Kidney tubule cell (primary cell): ENCODE measurements at places on chromosomes 16 and 17.

DNA sequence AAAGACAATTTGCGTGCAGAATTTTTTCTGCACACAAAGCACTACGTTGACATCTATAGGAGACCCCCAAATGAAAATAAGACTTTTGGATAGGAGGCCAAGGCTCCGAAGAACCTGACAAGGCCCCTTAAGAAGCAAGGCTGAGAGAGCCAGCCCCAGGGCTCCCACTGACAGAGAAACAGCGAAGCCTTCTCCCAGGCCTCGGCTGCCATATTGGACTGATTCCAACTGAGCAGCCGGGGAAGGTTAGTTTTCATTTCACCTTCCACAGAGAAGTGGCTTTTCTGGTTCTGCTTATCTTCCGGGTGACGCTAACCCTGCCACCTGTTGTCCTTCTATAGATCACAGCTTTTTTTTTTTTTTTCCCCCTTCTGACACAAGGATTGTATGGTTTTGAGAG, 356.7 kb downstream of the SOX9 start:
- no peak for DNase-seq

DNA sequence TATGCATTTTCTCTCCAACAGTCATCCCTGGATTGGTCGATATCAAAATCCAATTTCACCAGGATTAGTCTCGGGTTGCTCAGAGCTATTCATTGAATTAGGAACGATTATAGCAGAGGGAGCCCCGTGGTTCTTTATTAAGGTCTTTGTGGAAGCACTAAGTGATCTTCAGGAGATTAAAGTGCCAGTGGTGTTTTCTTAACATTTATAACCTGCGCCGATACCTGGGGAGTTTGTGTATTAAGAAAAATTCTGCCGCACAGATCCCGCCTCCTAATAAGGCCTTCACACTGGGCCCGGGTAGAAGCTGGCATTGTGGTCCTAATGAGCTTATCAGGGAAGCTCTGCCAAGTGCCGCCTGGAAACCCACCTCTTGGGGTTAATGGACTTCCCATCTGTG, 238.7 kb downstream of the RBFOX1 start:
- no peak for DNase-seq

DNA sequence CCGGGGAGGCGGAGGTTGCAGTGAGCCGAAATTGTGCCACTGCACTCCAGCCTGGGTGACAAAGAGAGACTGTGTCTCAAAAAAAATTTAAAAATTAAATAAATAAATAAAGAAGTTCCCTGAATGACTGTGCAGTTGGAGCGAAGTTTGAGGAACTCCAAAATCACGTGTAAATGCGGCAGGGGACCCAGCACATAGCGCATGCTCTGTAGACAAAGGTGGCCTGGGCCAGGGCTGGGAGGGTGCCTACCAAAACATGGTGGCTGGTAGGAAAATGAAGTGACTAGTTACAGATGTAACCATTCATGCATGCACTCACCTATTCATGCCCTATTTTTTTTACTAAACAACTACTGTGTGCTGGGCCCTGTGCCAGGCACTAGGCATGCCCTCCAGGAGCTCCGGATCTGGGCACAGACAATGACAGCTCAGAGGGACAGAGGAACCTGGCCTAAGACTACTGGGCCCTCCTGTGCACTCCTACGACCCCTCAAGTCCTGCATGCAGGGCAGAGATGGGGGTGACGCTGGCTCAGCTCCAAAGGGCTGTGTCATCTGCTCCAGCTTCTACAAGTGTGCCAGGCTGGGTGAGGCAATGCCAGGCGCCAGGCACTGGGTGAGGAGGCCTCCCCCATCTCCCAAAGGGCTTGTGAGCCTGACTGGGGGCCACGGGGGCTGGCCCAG, 65.3 kb downstream of the RMI2 start:
- peak; percentile 21 for DNase-seq

DNA sequence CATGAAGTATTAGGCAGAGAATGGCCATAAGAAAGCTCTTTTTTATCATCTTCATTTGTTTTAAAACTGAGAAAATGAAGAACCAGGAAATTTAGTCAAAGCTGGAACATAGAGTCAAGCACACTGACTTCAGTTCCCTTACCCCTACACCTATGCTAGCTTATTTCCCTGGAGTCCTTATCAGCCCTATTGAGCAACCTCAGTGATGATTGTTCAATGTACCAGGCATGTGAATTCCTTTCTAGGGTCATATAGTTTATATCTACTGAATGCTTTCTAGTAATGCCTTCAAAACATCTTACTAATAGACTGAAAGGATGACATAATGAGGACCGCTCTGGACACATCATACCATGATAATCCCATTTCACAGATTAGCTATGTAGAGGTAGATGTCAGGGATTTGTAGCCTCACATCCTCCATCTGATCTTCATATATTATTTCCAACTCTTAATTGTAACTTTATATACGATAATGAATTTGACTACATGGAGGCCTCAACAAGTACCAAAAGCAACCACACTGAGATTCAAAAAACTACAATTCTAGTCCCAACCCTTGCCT, 460.4 kb upstream of the DYNLRB2 start:
- no peak for DNase-seq

DNA sequence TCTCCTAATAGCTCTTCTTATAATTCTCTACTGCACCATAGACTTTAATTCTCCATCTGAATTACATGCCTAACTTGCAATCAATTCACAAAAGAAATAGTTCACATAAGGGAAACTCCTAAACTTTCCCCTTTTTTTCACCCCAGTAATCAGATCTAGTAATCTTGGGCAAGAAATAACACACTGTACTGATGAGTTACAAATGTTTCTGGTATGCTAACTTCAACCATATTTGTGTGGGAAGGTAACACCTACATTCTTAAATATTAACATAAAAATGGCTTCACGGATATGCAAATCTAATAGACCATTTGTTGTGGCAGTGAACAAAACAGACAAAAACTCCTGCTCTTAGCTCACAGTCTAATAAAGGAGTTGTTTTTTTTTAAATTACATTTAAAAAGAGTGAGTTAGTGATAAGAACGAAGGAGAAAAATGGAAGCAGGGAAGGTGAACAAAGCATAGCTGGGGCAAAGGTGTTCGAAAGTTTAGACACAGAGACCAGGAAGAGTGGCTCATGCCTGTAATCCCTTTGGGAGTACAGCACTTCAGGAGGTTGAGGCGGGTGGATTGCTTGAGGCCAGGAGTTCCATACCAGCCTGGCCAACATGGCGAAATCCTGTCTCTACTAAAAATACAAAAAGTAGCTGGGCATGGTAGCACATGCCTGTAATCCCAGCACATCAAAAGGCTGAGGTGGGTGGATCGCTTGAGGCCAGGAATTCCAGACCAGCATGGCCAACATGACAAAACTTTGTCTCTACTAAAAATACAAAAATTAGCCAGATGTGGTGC, 34.8 kb downstream of the CMTM3 start:
- peak; percentile 44 for DNase-seq

GRCh38 chr16:80046848-80047247, 446.3 kb upstream of the MAF start:
- DNase-seq, result no peak

DNA sequence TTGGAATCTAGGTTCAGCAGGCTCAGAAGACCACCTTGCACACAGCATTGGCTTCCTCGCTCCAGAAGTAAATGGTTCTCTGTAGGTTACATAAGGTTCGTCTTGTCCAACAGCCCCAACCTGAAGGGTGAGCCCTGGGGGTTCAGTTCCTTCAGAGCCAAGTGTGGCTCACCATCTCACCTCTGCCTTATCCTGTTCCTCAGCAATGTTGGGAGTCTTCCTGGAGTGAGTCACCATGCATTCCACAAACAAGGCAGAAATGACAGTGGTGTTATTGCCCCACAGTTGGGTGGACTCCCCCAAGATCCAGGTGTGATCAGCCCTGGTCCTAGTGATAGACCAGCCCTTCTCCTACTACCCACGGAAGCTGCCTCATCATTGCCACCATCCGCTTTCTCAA, 26.8 kb upstream of the SMPD3 start:
- DNase-seq, result peak; percentile 39

- no peak for DNase-seq
Observed at GRCh38 chr17:59498530-59499307, 66.7 kb upstream of the DHX40 start.
